ENCODE measurements at places on chromosomes 16 and 17.

GRCh38 chr16:75931043-75931442, 204.8 kb upstream of the CPHXL start:
- DNase-seq: no peak

GRCh38 chr16:66422366-66422765, 4.7 kb upstream of the BEAN1 start:
- no peak for DNase-seq

DNA sequence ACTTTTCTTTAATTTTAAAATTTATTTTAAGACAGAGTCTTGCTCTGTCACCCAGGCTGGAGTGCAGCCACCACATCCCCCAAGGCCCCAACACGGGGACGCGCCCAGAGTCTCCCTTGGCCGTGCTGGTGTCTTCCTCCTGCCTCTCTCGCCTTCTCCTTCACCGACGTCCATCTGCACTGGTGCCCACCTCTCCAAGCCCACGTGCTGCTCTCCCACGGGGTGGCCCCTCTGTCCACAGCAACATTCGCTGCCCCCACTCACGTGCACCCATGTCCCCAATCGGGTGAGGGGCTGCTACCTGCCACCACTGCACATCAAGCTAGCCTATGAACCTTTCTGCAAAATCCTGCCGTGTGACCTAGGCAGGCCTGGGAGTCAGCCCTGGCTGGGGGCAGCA, 3.1 kb downstream of the TMEM204 start:
- no peak for DNase-seq

DNA sequence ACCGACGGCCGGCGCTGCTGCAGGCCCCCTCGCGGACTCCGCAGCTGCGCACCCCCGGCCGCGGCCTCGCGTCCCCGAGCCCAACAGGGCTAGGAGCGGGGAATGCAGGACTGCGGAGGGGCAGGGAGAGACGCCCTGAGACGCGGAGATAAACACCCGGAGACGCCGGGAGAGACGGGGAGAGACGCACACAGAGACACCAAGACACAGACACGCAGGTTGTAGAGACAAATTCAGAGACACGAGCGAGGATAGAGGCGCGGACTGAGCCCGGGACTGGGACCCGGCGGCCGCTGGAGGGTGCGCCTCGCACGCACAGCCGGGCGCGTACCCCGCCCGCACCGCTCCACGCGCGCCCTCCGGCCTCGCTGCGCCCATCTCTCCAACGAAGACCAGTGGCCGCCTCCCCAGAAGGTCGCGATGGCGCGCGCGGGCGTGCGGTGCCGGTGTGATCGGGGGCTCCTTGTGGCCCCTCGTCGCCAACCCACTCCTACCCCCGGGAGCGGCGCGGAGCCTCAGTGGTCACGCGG, 902 bp downstream of the STAC2 start:
- no peak for DNase-seq

GRCh38 chr17:38453951-38454421, 25.7 kb downstream of the ARHGAP23 start:
- DNase-seq: no peak

DNA sequence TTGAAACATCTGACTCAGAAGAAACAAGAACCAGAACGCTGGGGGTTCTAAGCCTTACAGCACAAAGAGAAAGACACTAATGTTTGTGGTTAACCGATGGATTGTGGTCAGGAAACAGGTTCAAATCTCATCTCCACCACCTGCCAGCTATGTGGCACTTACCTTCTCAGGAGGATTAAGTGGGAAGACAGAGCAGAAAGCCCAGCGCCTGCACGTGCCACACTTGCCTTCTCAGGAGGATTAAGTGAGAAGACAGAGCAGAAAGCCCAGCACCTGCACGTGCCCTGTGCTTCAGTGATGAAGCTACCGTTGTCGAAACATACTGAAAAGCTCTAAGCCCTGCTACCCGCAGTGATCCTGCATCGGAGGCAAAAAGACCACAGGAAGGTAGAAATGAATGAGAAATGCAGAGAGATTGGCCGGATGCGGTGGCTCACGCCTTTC, 90.6 kb downstream of the NXN start:
- DNase-seq: no peak

DNA sequence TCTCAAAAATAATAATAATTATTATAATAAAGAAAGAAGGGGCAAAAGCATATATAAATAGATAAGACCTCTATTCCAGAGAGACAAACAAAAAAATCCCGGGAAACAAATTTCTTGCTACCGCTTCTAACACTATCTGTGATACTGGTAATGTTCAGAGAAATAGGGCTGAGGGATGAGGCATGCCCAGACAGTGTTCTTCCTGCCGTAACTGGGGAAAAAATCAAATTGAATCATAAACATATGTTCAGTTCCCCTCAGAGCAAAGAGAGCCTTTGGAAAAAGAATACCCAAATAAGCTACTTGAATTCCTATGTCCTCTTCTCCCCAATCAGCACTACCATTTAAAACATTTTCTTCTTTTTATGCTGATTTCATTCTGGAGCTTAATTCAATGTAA, 688.0 kb downstream of the KCNJ2 start:
- DNase-seq: no peak

- DNase-seq: no peak
These were observed 302.4 kb upstream of the N4BP1 start for GRCh38 chr16:48912360-48912759.

DNA sequence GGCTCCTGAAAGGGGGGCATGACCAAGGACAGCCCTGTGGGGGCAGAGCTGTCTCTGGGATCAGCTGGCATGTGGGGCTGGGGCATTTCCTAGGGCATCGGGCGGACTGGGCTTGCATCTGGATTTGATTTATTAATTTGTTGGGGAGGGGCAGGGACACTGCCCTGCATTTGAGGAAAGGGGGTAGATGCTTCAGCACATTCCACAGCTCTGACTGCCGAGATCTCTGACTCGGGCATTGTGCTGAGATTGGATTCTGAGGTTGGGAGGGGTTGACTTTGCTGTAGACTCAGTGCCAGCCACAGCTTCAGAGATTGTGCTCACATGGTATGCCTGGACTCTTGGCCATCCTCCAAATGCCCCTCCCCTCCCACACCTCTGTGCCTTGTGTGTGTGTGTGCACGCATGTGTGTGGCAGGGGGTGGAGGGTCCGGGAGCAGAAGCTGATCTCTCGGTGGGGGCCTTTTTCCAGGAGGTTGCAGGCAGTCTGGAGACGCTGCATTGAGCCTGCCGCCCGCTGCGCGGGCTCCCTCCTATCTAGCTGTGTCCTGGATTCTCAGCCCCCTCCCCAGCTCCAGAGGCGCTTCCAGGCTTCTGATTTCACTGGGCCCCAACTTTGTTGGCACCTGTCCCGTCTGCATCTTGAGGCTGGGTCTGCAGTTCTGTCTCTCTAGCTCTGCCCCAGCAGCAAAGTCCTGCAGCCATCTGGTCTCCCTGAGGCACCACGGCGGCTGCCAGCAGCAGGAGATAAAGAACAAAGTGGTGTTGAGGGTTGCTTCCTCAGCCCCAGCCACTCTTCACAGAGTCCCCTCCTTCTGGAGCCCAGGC, 14.9 kb downstream of the IGFBP4 start:
- no peak for DNase-seq

- DNase-seq: peak; percentile 51
These were observed 10.0 kb downstream of the ATP5PD start for GRCh38 chr17:75036643-75037268.

- no peak for DNase-seq
These were observed 214.2 kb upstream of the TNRC6C start for GRCh38 chr17:77744066-77744988.

Measured in stimulated activated CD8-positive, alpha-beta memory T cell treated with anti-CD3 and anti-CD28 coated beads, Interleukin-15, amount 100 ng/mL, for 48 hours (primary cell).